ENCODE measurements at places on chromosomes 3 and 15.

DNA sequence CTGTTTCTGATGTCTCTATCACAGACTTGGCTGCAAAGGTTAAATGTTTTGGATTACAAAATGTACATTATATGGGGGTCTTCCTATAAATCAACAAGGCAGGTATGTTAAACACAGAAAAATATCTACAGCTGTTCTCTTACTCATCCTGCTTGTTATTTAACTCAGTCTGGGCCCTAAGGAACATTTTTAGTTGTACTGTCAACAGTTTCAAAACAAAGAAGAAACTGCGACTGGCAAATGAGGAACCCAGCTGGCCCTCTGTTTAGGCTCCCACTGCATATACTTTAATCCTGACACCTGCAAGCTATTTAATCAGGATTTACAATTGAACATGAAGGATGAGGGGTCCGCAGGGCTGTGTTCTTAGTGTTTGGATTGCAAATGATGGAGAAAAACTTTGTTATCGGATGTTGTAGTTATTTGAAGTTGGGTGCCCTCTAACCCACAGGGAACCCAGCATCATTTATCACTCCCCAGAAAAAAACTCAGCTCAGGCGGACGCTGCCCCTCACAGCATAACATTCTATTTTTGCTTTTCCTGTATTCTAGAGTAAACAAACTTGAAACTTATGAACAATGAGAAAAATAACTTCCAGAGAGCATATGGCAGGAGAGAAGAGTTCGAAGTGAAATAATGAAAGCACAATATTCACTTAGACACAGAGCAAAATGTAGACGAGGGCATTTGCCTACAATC is 91.2 kb downstream of the POLR2M start:
- no peak for DNase-seq

- DNase-seq = no peak
Observed at GRCh38 chr15:71707230-71708050, 102.9 kb upstream of the NR2E3 start.

- no peak for DNase-seq
Observed at GRCh38 chr3:148657470-148657869, 40.2 kb upstream of the AGTR1 start.

GRCh38 chr3:122132949-122133540 is 50.4 kb upstream of the CASR start:
- no peak for DNase-seq

Measured in retinal pigment epithelial cell (primary cell).